MM.1S (cell line): ENCODE measurements at places on chromosomes 2 and 18.
A peak's percentile ranks its signal among the peaks of the same experiment; 100 is the strongest.

DNA sequence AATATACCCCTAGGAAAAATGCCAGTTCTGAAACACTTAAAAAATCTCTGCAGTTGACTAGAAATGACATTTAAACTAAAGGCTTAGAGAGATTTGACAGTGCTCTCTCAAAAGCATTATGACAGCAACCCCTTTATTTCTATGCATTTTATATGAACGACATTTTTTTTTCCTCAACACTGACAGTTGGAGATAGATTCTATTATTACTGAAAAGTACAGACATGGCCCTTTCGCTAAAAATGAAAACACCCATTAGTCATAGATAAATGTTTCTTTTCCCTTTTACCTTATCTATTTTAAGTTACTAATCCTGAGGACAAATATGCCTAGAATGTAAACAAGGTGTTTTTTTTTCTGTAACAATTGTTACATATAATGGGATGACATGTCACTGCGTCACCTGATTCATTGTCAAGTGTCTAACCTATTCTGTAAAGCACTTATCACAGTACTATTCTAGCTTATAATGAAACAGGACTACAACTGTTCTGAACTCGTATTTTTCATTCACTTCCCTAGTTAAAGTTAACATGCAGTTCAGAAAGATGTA, 1169.6 kb upstream of the CRIM1 start:
- DNase-seq, result no peak

DNA sequence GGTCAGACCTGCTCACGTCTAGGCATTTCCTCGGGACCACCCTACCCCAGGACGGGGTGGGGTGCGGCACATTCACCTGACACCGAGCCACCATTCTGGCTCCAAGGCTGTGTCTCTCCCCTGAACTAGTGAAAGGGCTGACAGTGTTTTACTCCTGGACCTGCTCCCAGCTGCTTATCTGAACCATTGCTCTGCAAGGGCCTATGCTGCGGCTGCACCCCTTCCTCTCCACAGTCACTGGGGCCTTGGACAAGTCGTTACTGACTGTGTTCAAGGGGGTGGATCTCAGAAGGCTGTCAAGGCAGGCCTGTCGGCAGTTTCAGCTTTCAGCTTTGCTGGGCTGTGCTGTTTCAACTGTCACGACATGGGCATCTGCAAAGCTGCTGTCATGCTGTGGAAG, 11.7 kb downstream of the CREG2 start:
- DNase-seq, result no peak

DNA sequence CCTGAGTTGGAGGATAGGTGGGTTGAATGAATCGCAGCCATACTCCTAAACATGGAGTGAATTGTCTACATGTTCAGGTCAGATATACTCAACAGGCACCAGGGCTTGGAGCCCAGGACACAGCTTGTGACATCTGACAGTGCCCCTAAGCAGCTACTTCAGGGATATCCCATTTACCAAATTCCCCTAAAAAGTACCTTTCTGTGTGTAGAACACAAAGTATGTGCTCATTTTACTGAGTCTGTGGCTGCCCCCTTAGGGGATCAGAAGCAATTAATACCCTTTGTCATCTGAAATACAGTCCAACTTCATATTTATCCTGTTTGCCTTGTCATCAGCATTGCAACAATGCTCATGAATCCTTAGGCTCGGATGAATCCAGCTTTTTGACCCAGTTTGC, 20.8 kb downstream of the TNFRSF11A start:
- DNase-seq, result no peak

DNA sequence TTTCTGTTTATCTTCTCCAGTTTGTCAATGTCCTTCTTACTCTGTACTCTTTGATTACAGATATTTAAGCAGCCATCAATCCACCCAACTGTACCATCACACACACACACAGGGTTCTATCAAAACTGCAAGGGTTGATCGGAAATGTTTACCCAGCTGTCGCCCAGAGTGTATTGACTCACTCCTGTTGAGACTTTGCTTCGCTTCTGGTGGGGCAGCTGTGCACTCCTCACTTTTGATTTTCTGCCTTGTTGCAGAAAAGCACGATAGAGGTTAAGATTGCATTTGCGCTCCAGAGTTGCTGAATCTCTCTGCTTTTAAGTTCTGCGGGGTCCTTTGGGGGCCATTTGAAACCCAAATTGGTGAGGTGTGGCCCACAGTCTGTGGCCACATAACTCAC, 216.2 kb downstream of the SETBP1 start:
- DNase-seq, result no peak

GRCh38 chr2:205733082-205733481, 50.8 kb downstream of the NRP2 start:
- DNase-seq, result no peak

GRCh38 chr18:64919971-64920570, 771.2 kb upstream of the LINC00305 start:
- DNase-seq, result no peak

DNA sequence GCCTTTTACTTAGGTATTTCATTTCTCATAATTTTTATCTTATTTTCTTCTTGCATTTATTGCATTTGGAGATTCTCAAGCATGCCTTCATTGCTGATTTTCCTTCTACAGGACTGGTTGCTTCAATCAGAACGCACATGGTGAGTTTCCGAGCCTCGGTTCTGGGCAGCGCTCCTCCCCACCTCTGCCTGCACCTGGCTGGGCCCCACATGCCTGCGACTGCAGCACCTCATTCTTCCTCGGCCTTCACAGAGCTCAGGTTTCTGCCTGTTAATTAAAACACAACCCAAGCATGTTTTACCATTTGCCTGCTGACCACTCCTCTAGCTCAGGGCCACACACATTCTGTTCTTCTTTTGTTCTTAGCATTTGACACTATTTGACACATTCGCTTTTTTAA, 398.8 kb downstream of the GALR1 start:
- no peak for DNase-seq

DNA sequence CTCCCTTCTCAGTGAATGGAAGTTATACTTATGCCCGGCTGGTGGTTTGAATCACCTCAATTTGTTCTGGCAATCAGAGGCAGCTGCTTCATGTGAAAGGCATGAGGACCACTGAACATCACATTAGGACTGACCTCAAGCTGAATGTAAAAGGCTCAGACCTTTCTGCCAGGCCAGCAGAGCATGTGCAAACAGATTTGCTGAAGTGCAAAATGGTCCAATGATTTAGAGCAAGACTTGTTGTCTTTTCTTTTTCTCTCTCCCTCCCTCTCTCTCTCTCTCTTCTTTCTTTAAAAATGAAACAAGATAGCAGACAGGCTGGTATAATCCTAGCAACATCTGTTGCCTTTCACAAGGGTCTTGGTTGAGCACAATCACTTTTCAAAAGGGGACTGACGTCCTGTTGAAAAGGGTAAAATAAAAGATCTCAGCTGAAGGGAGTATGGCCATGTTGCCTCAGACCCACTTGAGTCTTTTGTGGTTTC, 13.3 kb upstream of the CDH7 start:
- no peak for DNase-seq

- DNase-seq, result no peak
Measured at GRCh38 chr18:48702346-48703027, 163.7 kb downstream of the CTIF start.

DNA sequence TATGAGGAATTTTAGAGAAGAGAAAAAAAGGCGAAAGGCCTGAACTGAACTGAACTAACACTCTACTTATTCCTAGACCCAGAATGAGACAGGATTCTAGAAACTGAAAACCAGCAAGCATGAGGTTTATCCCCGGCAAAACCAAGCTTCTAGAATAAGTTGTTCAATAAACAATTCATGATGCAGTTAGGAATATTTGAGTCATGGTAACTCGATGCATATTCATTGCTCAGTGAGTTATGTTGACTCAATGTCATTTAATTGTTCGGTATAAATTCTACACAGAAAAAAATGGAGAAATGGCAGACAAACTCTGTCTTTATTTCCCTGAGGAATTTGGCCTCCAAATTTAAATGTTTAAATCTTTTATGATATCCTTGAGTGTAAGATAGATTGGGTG, 321.5 kb downstream of the SATB2 start:
- DNase-seq, result no peak

GRCh38 chr2:162749994-162750393, 88.6 kb downstream of the KCNH7 start:
- no peak for DNase-seq

DNA sequence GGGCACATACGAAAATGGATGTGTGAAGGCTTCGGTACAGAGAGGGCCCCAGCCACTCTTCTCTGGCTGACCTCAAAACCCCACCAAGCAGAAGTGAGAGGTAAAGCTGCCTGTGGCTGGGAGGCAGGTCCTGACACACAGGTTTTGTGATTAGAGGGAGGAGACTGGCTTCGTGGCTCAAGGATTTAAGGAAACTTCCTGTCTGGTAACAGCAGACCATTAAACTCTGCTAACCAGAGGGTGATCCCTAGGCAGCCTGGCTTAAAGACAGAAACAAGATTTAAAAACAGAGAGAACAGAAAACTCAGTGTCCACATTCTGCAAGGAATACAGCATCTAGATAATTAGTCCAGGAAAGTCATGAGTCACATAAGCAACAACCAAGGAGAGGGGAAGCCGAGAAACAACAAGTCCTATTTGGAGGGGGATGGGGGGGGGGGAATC, 101.9 kb downstream of the NFATC1 start:
- no peak for DNase-seq

GRCh38 chr18:59559528-59559927, 137.7 kb downstream of the CCBE1 start:
- DNase-seq, result no peak

GRCh38 chr2:196160946-196161345, 10.4 kb downstream of the STK17B start:
- DNase-seq, result no peak

GRCh38 chr2:47038656-47039488, 116.2 kb downstream of the STPG4 start:
- DNase-seq, result peak; percentile 79

DNA sequence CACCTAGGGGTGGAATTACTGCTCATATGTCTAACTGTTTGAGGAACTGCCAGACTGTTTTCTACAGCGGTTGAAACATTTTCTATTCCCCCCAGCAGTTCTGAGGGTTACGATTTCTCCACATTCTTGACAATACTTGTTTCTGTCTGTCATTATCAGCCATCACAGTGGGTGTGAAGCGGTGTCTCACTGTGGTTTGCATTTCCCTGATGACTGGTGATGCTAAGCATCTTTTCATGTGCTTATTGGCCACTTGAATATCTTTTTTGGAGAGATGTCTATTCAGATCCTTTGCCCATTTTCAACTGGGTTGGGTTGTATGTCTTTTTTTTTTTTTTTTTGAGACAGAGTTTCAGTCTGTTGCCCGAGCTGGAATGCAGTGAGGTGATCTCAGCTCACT, 63.0 kb downstream of the ADNP2 start:
- no peak for DNase-seq

- no peak for DNase-seq
Measured at GRCh38 chr2:53865264-53865663, 5.5 kb upstream of the GPR75 start.

DNA sequence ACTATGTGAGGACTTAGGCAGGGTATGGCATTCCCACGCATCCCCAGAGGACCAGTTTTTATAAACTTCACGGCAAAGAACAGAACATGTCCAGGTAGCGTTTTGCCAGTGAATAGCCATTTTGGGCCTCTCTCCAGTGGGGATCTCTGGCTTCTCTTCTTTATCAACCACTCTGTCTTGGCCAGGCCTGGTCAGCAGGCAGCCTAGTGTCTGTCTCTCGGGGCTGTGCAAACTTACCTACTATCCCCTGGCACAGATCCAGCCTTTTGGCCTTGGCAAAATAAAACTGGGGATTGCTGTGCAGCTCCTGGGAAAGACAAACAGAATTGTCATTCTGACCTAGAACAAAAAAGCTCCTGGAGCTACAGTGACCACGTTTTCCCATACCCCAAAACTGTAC, 14.5 kb downstream of the CAPN14 start:
- DNase-seq, result no peak

- peak; percentile 36 for DNase-seq
Measured at GRCh38 chr2:177098001-177098613, 114.5 kb upstream of the HNRNPA3 start.

GRCh38 chr2:102083393-102083703, 59.2 kb upstream of the IL1R1 start:
- no peak for DNase-seq

DNA sequence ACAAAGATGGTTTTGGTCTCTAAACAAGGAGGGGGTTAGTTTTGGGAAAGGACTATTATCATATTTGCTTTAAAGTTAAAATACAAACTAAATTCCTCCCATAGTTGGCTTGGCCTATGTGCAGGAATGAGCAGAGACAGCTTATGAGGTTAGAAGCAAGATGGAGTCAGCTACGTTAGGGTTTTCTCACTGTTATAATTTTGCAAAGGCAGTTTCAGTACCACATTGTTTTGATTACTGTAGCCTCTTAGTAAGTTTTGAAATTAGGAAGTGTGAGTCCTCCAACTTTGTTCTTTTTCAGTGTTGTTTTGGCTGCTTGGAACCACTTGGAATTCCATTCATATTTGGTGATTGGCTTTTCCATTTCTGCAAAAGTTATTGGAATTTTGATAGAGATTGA, 23.4 kb downstream of the LCLAT1 start:
- no peak for DNase-seq

GRCh38 chr2:191501561-191502168, 176.3 kb upstream of the NABP1 start:
- DNase-seq, result no peak

DNA sequence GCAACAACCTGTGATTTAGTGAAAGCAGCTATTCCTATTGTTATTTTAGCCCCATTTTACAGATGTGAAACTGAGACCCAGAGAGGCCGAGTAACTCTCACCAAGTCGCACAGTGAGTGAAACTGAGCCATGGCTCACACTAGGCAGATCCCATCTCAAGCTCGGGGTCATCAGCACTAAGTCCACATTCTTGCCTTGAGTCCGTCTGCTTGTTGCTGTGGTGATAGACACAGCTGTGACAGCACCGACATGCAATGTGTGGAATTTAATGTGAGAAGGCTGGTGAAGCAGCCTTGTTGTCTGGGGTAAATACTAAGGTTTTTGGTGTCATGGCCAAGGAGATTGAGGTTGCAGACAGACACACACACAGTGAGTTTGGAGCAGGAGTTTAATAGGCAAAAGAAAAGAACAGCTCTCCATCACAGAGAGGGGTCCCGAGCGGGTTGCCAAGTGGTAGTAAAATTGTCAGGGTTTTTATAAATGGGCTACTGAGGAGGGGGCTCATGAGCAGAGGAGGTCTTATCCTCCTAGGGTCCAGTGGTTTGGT, 40.2 kb upstream of the GMCL1 start:
- DNase-seq, result peak; percentile 17
